ENCODE measurements at places on chromosomes 2 and 18. TPM values are rescaled to one million over a fixed set of nuclear protein-coding genes. Genes with fewer than 3 reads are reported as not detected.

- H3K4me3 ChIP-seq = no peak overlapping the region
- no peak for DNase-seq
- H3K4me1 ChIP-seq = no peaks in the 10 kb centered on the region
- H3K27me3 ChIP-seq = no peaks in the 10 kb centered on the region
These were observed 70.0 kb upstream of the STON1 start for GRCh38 chr2:48459921-48460320.

DNA sequence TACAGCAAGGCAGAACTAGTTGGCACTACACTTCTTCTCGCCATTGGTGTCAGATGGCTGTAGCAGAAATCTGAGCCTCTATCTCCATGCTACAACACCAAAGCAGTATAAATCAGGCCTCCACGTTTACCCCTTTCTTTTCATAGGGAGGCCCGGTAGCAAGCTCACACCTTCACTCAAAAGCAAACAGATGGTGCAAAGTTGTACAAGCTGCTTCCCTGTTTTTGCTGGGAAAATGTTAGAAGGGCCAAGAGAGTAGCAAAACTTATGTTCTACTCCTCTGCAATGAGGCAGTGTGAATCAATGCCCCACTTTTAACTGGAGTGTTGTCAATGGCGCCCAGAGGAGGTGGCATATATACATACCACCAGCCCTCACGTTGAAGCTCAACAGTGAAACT lies 369.6 kb upstream of the NRXN1 start:
- H3K4me3 ChIP-seq = no peak overlapping the region
- no peaks in the 10 kb centered on the region for H3K36me3 ChIP-seq
- no peaks in the 10 kb centered on the region for H3K27me3 ChIP-seq
- H3K27ac ChIP-seq = no peak overlapping the region
- H3K4me1 ChIP-seq = no peaks in the 10 kb centered on the region

DNA sequence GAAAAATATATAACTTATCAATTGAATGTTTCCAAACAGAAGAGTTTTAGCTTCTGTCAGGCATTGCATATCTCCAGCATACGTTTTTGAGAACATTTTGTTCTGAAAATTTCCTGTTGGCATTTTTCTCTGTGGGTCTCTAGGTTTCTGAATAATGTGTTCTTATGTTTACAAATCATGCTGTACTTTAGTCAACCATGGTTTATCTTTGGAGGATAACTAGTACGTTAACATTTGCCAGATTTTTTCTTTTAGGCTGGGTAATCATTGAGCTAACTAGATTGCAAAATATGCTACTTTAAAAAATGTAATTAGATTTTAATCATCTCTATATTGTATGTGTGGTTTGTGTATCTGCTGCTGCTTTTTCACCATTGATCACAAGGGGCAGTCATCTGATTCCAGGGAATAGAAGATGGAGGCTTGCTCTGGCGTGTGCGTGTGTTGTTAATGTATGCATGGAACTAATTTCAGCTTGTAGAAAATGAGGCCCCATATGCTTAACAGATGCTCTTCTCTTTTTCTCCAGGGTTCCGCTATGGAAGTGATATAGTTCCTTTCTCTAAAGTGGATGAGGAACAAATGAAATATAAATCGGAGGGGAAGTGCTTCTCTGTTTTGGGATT lies 21.3 kb downstream of the XRCC5 start:
- no peak overlapping the region for H3K27ac ChIP-seq
- H3K4me1 ChIP-seq = peaks cover 75% of the 10 kb centered on the region
- H3K36me3 ChIP-seq = peaks cover 71% of the 10 kb centered on the region
- no peak overlapping the region for H3K4me3 ChIP-seq
- no peak for DNase-seq

DNA sequence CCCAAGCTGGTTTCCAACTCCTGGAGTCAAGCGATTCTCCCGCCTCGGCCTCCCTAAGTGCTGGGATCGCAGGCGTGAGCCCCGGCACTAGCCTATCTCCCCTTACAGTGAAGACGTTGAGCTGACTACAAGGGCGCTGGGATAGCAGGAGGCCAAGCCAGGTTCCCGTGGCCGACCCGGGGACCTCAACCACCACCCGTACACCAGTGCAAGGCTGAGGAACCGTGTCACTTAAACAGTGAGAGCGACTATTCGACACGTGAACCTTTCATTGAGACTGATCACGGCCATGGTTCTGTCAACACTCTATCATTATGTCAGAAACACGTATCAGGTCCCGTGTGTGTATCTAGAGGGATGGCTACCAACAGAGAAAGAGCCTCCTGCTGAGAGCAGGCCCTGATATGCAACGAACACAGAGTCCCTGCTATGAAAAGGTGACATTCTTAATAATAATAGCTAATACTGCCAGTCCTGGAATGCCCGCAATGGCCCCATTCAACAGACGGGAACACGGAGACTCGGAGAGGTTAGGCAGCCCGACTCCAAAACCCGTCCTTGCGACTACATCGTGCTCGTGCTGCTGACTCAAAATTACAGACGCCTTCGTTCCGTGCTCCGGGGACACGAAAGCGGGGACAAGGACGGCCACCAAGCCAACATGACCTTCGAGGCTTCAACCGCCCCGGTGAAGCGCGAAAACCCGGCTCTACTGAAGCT lies 833 bp downstream of the AFG3L2 start:
- H3K36me3 ChIP-seq = peaks cover 9% of the 10 kb centered on the region
- DNase-seq = peak; percentile 20
- peaks cover 50% of the 10 kb centered on the region for H3K4me1 ChIP-seq
- H3K27me3 ChIP-seq = no peaks in the 10 kb centered on the region

GRCh38 chr18:43175257-43175656 lies 59.8 kb upstream of the RIT2 start:
- no peak overlapping the region for H3K4me3 ChIP-seq
- H3K36me3 ChIP-seq = no peaks in the 10 kb centered on the region
- no peak for DNase-seq
- no peak overlapping the region for H3K27ac ChIP-seq
- H3K4me1 ChIP-seq = no peaks in the 10 kb centered on the region

Gene TUBA3E
- not detected for total RNA-seq

Gene GULP1
- total RNA-seq = not detected
